ENCODE measurements at places on chromosomes 5 and 9.

DNA sequence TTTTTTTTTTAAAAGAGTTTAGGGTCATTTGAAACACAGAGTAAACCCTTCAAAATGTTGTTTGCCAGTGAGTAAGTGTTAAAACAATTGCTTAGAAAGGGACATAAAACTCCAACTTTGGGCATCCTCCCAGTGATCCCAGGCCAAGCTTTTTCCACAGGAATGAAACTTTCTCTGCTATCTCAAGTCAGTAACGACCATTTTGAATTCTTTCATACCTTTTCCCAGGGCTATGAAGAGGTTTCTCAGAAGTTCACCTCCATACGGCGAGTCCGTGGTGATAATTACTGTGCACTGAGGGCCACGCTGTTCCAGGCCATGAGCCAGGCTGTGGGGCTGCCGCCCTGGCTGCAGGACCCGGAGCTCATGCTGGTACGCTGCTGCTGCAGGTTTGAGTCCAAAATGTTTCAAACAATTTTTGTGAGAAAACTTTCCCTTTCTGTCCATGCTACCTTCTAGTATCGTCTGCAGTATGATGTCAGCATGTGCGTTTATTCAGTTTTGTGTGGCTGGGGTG is 16.8 kb downstream of the OTULIN start:
- no peak for DNase-seq

GRCh38 chr9:77816641-77817341 is 168.7 kb upstream of the GNA14 start:
- DNase-seq: no peak

GRCh38 chr9:86508208-86508903 is 154.1 kb upstream of the TUT7 start:
- no peak for DNase-seq

DNA sequence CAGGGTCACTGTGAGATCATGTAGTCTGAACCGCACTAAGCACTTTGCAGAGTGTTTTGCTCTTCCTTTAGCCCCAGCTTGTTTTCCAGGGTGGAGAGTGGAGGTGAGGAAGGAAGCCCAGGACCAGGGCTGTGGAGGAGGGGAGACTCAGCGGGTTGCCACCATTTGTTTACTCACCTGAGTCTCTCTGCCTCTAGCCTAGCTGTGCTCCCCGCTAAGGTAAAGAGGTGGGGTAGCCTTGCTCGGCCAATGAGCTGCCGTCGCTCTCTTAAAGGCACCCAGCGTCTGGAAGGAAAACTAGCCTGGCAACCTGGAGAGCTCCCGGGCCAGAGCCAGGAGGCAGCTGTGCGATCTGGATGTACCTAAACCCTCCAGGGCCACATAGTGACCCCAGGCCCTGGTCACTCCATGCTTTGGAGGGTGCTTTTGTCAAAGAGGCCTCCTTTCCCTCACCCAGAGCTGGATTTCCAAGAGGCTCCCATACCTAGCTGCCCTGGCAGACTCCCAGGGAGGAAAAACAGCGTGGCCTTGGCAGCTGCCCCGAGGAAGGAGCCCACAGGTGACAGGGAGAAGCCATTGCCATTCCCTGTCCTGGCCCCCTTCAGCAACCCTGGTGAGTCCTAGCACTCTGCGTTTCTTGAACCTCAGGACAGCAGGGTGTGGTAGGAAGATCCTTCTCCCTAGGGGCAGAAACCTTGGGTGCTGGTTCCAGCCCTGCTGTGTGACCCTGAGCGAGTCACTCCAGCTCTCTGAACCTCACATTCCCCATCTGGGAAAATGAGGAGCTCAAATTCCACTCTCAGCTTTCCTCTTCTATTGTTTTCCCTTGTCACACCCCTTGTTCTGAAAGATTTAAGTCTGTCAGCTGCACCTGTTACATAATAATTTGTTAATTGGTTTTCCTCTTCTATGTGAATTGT is 42.4 kb upstream of the LARP1 start:
- no peak for DNase-seq

DNA sequence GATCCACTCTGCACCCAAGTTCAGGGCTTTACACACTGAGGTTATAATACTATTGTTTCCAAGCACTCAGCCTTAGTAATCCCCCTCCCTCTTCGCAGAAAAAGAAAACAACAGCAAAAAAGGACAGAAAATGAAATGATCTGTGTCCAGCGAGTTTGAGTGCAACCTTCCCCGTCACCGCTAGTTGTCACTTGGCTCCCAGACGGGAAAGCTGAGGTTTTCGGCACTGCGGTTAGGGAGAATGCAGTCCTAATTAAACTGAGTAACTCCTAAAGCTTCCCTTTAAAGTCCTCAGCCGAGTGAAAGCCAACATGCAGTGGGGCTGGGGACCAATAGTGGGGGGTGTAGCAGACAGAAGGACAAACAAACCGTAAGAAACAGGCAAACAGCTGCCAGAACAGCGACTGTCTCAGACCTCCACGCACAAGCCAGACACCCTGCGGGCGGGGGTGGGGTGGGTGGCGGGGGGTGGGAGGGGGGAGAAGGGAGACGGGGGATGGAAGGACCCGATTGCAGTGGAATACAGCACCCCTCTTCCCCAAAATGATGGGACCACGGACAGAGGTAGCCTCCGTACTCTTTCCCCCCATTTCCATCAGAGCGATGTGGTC is 680 bp downstream of the GLRA1 start:
- no peak for DNase-seq

DNA sequence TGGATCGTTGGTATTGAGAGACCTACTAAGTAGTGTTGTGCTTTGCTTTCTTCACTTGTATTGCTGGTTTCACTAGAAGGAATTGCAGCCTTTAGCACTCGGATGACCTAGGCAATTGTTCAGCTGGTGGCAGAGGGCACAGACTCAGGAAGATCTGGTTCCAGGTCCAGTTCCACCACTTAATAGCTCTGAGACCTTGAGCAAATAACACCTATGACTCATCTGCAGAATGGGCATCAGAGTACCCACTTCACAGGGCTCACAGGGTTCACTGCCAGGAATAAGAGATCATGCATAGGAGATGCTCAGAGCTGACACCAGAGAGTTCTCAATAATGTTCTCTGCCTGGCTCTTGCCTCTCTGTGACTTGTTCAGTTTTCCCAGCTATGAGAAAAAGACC is 133.6 kb downstream of the SIL1 start:
- DNase-seq: no peak

DNA sequence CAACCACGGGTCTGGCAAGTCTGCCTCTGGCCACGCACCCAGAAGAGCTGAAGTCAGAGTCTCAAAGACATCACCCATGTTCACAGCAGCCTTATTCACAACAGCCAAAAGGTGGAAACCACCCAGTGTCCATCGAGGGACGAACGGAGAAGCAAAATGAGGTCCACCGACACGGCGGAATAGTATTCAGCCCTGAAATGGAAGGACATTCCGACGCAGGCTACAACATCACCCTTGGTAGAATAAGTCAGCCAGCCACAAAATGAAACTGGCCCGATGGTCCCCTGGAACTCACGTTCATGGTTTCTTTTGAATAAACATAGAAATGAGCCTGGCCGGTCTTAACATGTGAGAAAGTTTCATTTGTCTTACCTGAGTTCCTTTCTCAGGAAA is 16.9 kb downstream of the CCDC187 start:
- no peak for DNase-seq

- DNase-seq: no peak
Measured at GRCh38 chr5:10989577-10990263, 228.7 kb upstream of the DAP start.

GRCh38 chr5:178545176-178545575 is 45.0 kb downstream of the COL23A1 start:
- no peak for DNase-seq

GRCh38 chr5:50953290-50953689 is 286.9 kb downstream of the PARP8 start:
- DNase-seq: no peak

GRCh38 chr5:51632793-51633192 is 249.5 kb downstream of the ISL1 start:
- no peak for DNase-seq

GRCh38 chr5:174501461-174502069 is 222.8 kb upstream of the MSX2 start:
- DNase-seq: no peak

- DNase-seq: no peak
Measured at GRCh38 chr9:131068076-131068816, 28.1 kb upstream of the AIF1L start.

GRCh38 chr9:82073551-82074543 is 85.3 kb downstream of the SPATA31D1 start:
- DNase-seq: no peak

GRCh38 chr5:179378441-179379271 is 33.4 kb upstream of the ADAMTS2 start:
- DNase-seq: no peak

DNA sequence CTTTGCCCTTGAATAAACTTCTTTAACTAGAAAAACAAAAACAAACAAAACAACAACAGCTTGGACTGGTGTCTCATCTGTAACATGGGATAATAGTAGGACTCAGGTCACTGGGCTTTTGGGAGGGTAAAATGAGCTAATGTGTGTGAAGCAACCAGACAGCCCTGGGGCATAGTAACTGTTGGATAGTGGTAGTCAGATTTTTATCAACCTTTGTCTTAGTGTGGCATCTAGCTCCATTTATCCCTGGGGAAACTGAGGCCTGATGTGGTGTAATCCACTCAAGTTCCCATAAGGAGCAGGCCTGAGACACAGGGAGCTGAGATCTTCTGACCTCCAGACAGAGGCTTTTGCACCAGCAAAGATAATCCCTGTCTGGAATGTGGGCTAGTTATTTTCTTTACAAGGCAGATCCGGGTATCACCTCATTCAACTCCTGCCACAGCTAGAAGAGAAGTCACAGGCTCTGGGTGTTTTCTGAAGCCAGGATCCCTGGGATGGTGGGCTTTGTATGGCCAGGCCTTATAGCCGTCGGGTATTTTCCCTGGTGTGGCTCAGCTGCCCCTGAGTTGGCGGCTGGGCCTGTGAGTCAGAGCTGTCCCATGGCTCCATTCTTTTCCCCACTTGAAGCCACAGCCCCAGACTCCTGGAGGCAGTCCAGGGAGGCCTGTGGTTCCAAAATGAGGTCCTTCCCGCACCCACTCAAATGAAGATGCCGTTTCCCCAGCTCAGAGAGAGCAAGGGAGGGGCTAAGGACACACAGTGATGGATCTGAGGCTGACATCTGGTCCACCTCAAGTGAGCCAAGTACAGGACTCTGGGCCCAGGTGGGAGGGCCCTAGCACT is 26.1 kb upstream of the CSF1R start:
- no peak for DNase-seq

DNA sequence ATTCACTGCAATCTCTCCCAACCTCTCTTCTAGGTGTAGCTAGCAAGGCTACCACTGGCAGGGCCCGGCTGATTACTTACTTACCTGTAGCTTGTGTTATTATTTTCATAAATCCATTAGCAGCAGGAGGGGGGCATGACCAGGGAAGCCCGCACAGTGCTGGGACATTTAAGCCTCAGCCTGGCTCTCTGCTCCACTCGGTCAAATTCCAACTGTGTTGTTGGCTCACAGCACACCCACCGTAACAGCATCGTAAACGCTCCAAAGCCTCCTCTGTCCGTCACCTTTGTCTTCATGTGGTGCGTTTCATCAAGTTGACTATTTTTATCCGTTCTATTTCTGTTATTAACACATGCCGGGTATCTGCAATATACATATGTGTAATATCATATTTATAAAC is 264.7 kb downstream of the NSG2 start:
- DNase-seq: no peak

- no peak for DNase-seq
Measured at GRCh38 chr9:116390303-116391228, 237.0 kb downstream of the PAPPA start.

DNA sequence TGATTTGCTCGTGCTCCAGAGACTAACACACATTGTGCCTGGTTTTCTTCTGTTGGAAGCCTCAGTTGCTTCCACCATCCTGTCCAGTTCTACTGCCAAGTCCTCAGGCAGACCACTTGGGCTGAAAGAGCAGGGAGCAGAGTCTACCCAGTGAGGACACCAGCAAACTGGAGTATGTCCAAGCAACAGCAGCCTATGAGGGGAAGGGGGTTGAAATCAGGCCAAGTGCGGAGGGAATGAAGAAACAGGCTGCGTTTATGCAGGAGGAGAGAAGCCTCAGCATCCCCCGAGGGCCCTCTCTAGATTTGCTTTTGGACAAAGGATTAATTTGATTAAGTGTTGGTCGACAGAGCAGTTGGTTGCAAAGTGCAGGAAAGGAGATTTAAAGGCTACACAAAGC is 14.5 kb downstream of the DOCK2 start:
- no peak for DNase-seq

- peak; percentile 83 for DNase-seq
Measured at GRCh38 chr5:160260881-160261815, 31.8 kb downstream of the FABP6 start.

- no peak for DNase-seq
Measured at GRCh38 chr5:105817416-105817815, 1853.3 kb downstream of the EFNA5 start.

DNA sequence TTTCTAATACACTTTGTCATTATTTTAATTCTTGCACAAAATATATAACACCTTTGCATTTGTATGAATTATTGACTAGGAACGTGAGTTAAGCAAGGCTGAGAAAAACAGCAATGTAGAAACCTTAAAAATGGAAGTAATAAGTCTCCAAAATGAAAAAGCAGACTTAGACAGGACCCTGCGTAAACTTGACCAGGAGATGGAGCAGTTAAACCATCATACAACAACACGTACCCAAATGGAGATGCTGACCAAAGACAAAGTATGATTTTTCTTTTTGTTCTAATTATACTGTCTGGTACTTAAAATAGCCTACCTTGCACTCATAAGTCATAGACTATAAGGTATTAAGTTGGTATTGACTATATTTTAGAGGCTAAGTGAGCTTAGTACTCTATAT is 34.4 kb downstream of the RAD50 start:
- DNase-seq: no peak

- DNase-seq: no peak
Measured at GRCh38 chr5:147436596-147436995, 73.3 kb downstream of the DPYSL3 start.

GRCh38 chr9:28779243-28779642 is 1206.0 kb upstream of the C9orf72 start:
- DNase-seq: no peak

- no peak for DNase-seq
Measured at GRCh38 chr9:15635752-15636151, 82.9 kb downstream of the CCDC171 start.

GRCh38 chr9:97575673-97576200 is 57.4 kb downstream of the TSTD2 start:
- no peak for DNase-seq

DNA sequence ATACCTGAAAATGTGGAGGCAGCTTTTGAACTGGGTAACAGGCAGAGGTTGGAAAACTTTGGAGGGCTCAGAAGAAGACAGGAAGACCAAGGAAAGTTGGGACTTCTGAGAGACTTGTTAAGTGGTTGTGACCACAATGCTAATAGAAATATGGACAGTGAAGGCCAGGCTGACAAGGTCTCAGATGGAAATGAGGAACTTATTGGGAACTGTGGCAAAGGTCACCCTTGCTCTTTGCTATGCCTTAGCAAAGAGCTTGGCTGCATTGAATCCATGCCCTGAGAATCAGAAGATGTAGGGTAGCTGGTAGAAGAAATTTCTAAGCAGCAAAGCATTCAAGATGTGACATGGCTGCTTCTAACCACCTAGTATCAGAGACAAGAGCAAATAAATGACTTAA is 244.4 kb upstream of the ADRA1B start:
- no peak for DNase-seq

- no peak for DNase-seq
Measured at GRCh38 chr9:109475526-109475925, 22.6 kb downstream of the PTPN3 start.

- DNase-seq: no peak
Measured at GRCh38 chr5:178419651-178420050, 170.5 kb downstream of the COL23A1 start.
